ENCODE measurements at places on chromosomes 13 and 19.

DNA sequence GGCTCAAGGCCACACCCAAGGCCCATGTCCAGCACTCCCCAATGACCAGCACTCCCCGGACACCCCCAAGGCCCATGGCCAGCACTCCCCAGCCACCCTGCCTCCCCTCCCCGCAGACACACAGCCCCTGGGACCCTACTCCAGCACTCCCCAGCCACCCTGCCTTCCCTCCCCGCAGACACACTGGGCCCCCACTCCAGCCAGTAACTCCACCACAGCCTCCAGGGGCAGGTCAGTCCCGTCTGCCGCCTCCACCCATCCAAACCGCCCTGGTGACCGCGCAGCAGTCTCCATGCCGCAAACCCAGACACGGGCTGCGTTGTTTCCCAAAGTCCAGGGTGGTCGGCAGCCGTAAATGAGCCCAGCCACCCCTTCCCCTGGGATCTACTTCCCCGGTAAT, 70.7 kb downstream of the SPACA7 start:
- no peak for DNase-seq

DNA sequence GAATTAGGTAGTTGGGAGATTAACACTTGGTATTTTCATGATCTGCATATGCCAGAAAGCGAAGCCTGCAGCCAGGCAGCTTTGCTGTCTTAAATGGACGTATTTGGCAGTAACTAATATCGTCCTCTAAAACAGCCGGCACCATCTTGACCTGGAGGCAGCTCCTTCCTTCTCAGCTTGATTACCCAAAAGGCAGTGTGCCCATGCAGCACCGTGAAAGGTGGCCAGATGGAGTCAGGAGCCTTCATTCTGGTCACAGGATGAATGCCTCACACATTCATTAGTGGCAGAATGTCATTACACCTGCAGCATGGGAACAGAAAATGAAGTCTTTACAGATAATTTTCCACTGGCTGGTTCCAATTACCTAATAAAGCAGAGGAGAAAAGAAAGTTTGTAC, 59.0 kb upstream of the FLT1 start:
- DNase-seq: no peak

- no peak for DNase-seq
Measured at GRCh38 chr13:31918707-31919106, 112.9 kb upstream of the FRY start.

DNA sequence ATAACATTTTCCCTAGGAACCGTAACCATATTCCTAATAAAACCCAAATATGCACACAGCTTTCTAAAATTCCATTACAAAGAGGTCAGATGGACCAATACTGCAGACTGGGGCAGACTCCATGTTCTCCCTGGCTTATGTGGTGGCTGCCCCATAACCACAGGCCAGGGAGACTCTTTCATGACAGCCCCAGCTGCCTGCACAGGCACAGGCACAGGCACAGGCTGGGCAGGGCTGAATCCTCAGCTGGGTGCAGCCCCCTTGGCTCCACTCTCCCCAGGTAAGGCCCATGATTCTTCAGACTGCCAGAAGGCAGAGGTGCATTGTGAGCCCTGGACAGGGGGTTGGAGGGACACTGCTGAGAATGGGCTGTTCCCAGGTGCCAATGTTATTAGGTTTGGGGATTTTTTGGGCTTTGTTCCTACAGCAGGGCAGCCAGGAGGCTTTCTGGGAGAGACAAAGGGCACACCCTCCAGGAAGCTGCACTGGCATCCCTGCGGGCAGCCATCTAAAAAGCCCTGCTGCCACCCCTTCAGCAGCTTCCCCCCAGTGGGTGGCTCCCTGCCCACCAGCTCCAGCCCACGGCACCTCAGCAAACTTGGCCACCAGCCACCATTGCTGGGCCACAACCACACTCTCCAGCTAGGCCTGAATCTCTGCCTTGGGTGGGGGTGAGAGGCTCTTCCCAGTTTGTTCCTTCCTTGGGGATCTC, 20.0 kb downstream of the DOCK9 start:
- DNase-seq: no peak

DNA sequence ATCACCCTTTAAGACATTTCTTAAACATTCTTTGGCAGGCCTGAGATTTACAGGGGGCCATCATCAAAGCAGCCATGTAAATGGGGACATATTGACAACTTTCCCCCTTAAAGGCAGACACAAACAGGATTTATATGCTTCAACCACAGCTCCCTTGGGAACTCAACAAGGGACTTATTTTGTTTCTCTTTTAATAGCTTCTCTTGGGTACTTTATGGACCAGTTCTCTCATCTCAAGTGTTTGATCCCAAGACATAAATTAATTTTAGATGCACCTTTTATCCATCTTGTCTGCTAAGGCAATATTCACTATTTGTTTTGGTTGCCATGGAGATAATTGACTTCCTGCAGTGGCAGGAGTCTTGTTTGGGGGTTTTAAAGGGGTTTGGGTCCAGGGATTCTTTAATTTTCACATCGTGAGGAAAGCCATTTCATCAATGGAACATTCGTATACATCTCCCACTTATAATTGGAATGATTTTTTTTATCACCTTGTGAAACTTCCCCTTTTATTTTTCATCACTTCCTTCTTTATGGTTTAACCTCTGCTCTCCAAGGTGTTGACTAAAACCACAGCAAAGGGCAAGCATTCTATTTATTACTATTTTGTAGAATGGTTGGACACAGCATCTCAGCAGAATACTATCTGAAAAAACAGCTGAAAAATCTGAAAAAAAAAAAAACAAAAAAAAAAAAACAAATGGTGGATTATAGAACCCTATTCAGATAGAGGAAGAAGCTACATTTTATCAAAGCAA, 726.0 kb downstream of the DIAPH3 start:
- no peak for DNase-seq

DNA sequence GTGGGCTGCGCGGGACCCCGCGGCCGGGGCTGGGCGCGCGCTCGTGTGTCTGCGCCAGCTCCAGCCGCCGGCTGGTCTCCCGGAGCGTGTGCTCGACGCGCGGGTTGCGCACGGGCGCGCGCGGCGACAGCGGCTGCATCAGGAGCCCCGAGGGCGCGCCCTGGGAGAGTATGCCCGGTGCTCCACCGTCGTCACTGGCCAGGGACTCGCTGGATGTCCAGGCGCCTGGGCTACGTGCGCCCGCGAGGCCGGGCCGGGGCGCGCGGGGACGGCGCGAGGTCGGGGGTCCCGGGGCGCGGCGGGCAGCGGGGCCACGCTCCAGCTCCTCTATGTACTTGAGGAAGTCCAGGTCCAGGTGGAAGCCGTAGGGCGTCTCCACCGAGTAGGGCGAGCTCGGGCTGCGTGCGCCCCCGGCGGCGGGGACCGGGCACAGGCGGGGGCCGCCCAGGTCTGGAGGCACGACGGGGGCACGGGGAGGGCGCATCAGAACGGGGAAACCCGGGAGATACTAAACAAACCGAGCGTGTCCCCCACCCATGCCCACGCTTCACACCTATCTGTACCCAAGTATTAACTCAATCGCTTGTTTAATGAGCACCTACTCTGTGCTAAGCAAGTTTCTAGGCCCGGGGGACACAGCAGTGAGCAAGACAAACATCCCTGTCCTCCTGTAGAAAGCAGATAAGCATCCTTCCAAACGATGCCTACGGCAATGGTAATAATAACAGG, 7.6 kb downstream of the KANK3 start:
- peak; percentile 43 for DNase-seq

- no peak for DNase-seq
Measured at GRCh38 chr19:17370026-17370587, 7.0 kb downstream of the PLVAP start.

- DNase-seq: no peak
Measured at GRCh38 chr13:111474136-111475002, 153.9 kb downstream of the TEX29 start.

- DNase-seq: no peak
Measured at GRCh38 chr19:48239582-48240141, 16.1 kb downstream of the CARD8 start.

GRCh38 chr13:91155512-91156114, 191.9 kb upstream of the MIR17HG start:
- no peak for DNase-seq

GRCh38 chr13:50575138-50575537, 268.4 kb downstream of the DLEU7 start:
- no peak for DNase-seq

DNA sequence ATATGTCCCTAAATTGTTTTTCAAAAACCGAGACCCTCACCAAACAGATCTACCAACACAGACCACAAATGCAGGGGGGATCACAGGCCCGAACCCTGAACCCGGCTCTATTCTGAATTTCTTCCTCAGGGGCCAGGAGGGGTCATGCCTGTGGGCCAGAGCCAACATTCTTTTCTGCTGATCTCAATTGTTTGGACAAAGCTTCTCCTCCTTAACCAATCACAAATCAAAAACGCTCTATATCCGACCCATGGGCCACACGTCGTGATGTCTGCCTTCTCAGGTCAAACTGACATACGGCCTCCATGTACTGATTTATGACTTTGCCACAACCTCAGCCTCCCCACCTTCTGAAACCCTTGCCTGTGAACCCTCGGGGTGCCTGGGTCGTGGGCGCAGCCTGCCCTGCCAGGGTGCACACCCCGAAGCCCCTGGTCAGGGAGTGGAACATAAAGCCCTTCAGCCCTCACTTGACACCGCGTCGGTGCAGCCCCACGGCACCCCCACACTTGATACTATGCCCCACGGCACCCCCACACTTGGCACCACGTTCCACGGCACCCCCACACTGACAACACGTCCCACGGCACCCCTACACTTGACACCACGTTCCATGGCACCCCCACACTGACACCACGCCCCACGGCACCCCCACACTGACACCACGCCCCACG, 58.4 kb upstream of the C13orf46 start:
- DNase-seq: no peak

DNA sequence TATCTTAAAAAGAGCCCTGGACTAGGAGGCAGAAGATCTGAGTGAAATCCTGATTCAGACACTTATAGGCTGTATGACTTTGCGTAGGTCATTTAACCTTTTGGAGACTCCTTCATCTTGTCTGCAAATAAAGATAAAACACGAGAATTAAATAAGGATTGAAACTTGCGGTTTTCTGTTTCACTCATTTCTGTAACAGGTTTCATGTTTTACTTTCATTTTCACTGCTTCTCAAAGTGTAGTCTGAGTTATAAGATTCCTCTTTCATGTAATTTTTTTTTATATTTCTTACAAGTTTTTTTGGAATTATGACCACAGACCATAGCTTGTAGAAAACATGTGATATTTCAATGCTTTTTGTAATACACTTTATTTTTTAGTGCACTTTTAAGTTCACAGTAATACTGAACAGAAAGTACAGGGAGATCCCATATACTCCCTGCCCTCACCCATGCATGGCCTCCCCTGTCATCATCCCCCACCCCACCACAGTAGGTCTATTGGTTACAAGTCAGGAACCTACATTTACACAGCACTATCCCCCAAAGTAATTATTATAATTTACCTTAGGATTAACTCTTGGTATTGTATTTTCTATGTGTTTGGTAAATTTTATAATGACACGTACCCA, 174.6 kb downstream of the ITGBL1 start:
- no peak for DNase-seq

DNA sequence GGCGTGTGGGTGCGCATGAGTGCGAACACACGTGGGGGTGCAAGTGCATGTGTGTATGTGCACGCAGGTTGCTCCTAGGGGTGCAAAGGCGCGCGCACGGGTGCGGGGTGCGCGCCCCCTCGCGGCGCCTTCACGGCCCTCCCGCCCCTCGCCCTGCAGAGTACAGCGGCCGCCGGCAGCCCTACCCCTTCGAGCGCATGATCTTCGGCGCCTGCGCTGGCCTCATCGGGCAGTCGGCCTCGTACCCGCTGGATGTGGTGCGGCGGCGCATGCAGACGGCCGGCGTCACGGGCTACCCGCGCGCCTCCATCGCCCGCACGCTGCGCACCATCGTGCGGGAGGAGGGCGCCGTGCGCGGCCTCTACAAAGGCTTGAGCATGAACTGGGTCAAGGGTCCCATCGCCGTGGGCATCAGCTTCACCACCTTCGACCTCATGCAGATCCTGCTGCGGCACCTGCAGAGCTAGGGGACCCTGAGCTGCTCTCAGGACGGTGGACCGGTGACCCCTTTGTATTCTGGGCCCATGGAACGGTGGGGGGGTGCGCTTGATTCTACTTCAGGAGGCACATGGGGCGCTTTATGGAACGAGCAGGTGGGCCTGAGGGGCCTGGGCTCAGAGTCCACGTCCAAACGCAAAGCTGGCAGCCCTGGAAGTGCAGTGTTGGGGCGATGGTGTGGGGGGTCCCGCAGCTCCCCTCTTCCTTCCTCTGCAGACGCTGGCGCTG, 27.7 kb downstream of the TMEM161A start:
- DNase-seq: no peak

DNA sequence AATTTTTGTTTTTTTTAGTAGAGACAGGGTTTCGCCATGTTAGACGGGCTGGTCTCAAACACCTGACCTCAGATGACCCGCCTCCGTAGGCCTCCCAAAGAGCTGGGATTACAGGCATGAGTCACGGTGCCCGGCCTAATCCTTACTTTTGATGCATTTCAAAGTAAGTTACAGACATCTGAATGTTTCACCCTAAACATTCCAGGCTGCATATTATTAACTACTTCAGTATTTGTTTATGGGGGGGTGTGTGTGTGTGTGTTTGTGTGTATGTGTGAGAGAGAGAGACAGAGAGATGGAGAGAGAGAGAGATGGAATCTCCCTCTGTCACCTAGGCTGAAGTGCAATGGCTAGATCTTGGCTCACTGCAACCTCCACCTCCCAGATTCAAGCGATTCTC, 13.1 kb downstream of the SULT2B1 start:
- no peak for DNase-seq

DNA sequence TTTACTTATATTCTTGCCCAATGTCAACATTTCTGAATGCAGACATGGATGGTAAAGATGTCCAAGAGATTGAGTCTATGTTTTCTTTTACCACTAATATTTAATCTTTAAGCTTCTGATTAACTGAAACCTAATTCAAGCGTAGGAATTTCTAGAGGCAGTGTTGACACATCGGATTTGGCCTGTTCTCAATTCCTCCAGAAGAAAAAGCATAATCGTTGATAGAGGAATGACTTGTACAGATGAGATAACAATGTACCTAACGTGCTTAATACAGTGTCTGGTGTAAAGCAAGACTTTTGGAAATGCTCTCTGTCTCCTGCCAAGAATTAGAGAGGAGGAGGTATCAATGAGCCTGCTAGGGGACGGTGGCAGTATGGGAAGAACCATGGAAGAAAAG, 35.2 kb downstream of the SLC15A1 start:
- DNase-seq: no peak

GRCh38 chr13:99922631-99923404, 48.7 kb downstream of the ZIC5 start:
- DNase-seq: no peak

DNA sequence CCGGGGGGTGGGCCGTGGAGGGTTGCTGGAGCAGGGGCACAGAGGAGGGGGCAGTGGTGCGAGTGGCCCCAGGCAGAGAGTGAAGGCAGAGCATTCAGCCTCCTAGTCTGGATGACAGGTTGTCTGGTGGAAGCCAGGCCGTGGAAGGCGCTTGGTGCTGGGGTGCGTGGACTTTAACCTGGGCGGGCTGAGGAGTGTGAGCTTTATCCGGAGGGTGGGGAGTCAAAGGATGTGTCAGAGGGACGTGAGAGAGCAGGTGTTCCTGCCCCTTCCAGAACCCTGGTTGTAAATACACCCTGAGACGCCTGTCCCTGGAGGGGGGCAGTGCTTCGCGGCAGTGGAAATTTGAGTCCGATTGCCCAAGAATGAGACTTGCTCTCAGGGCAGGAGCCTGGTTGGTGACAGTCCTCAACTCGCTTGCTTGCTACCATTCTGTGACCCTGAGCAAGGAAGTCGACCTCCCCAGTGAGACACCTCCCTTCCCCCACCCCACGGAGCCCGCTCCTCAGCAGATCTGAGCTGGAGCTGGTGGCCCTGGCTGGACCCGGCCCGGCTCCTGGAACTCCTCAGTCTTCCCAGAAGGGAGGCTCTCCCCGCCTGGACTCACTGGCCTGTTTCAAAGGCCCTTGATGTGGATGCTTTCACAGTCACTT, 2.3 kb downstream of the SPPL2B start:
- DNase-seq: no peak
